ENCODE measurements at places on chromosomes 11 and 22.

GRCh38 chr11:61628662-61628970, 47.7 kb upstream of the SYT7 start:
- no peak for DNase-seq

- DNase-seq: no peak
These were observed 28.9 kb downstream of the CD6 start for GRCh38 chr11:61000426-61000825.

GRCh38 chr11:23569547-23569946, 709.3 kb upstream of the CCDC179 start:
- DNase-seq: no peak

DNA sequence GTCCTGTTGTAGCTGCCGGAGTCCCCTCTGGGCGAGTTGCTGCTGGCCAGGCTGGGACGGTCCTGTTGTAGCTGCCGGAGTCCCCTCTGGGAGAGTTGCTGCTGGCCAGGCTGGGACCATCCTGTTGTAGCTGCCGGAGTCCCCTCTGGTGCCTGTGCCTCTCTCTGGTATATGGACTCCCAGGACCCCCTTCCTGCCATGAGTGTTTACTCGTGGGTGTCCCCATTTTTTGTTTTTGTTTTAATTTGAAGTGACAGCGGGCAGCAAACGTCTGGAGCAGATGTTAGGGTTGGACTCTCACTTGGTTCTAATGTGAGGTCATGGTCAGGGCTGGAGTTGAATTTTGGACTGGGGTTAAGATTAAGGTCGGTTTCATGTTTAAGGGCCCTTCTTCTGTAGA, 14.2 kb downstream of the SHANK3 start:
- DNase-seq: no peak

DNA sequence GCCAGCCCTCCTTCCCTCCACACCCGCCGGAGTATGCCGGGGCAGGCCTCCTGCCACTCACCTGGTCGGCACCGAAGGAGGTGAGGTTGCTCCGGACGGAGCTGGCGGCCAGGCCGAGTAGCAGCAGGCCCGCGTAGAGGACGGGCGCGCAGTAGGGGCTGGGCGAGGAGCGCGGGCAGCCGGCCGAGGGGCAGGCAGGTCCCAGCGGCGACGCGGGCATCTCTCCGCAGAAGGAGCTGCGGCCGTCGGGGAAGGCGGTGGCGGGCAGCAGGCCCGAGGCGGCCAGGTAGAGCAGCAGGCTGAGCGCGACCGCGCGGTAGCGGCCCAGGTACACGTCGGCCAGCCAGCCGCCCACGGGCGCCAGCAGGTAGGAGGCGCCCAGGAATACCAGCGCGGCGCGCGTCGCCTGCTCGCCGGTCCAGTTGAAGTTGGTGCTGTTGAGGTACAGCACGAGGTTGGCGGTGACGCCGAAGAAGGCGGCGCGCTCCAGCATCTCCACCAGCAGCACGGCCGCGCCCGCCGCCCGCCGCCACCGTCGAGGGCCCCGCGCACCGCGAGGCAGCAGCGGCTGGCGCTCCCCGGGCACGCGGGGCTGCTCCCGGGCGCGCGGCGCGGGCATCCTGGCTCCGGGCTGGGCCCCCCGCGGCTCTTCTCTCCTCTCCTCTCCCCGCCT, 907 bp downstream of the SLC15A3 start:
- DNase-seq: no peak

GRCh38 chr11:63146581-63146980, 2.6 kb upstream of the SLC22A24 start:
- DNase-seq: no peak

DNA sequence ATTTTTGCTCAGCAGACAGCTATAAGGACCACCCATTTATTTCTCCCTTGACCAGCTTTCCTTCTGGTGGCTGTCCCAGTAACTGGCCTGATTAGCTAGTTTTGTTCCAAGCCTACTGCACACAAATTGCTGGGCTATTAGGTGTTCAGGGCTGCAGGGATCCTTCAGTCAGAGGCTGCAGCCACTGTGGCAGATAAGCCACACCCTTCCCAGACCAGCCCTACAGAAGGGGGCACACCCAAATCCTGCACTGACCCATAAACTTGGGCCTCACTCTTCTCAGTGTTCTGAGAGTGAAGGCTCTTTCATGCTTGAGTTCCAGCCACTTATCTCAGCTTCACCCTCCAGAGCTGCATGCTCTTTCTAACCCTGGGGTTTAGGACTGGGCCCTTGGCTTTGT, 200.0 kb downstream of the AASDHPPT start:
- no peak for DNase-seq

GRCh38 chr11:3215346-3216026, 3.1 kb downstream of the MRGPRG start:
- DNase-seq: no peak

DNA sequence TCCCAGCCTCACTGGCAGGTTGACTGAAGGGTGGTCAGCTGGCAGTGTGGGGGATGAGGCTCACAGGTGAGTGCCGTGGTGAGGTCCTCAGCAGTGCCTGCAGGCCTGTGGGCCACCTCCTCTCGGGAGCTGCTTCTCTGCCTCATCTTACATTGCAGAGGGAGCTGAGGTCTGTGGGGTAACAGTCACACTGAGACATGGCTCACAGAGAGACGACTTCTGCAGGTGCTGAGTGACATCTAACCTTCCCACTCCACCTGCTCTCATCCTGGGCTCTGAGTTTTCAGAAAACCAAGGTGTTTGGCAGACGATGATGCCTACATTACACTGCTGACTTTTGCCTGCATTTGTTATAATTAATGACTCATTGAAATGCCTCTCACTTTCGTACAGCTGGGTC, 8.8 kb upstream of the SLC5A1 start:
- DNase-seq: no peak

DNA sequence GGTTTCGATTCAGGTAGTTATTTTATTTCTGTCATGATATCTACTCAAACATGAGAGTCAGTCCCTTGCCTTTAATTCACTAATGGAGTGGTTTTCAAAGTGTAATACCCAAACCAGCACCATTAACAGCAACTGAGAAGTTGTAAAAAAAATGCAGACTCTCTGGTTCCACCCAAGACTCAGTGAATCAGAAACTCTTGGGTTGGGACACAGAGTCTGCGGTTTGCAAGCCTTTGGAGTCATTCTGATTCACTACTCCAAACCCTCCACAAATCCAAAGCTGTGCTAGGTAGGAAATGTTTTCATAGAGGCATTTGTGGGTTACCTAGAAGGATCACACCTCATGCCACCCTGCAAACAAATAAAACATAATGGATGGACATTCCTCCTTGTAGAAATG, 340.1 kb downstream of the NTM start:
- no peak for DNase-seq

GRCh38 chr22:49693848-49694247, 133.8 kb downstream of the BRD1 start:
- no peak for DNase-seq

DNA sequence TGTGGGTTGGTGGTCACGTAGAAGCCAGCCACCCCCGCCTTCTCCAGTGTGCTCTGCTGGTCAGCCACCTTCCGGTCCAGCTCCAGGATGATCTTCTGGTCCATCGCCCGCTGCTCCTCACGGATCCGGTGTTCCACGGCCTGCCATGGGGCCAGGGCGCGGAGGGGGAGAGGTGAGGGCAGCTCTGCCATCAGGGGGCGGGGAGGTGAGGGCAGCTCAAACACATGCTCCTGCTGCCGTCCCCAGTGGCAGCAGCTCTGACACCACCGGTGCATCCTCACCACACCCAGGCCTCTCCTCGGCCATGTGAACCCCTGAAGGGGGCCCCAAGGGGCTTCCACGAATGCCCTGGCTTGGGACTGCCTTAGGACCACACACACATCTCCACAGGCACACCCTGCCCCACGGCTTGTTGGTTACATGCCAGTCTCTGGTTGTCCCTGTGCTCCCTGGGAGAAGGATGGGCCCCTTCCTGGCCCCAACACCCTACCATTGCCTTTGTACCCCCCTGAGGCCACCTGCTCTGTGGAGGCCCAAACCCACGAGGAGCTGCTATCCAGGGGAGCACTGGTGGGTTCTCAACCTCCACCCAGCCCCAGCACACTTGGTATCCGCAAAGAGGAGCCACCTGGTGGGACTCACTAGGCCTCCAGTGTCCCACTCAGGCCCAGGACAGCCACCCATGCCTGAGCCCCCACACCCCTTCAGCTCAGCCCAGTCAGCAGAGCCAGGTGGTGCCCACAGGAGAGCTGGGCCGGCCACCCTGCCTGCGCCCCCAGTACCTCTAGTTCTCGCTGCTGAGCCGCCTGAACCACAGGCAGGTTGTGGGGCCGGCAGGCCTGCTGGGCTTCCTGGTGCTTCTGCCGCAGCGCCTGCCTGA, 4.3 kb downstream of the DGCR6L start:
- no peak for DNase-seq

DNA sequence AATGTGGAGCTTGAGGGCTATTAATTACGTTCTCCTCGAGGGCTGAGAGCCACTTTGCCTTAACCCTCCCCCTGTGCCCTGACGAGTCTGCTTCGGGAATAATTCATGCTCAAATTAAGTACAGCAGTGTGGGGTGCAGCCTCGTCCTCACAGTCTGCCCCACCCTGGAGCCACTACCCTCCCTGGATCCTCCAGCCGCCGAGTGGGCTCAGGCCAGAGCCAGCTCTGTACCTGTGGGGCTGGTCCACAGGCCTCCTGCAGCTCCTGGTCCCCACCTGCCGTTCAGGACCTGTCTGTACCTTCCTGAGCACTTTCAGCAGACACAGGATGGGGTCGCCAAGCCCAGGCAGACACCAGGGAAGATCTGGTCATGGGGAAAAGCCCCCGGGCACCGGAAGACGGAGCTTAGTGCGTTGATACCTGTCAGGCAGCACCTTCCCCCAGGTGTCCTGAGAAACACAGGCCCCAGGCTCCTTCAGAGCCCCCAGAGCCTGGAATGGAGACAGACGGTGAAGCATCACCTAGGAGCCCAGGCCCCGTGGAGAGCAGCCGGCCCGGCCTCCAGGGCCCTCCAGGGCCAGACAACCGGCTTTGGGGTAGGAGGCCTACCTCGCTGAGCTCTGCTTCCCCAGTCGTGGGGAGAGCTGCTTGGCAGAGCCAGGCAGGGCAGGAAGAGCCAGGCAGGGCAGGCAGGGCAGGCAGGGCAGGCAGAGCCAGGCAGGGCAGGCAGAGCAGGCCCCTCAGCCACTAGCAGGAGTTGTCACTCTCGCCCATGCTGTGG, 9.7 kb downstream of the TSPAN32 start:
- DNase-seq: no peak

GRCh38 chr11:126485986-126486635, 130.6 kb downstream of the ST3GAL4 start:
- DNase-seq: no peak

DNA sequence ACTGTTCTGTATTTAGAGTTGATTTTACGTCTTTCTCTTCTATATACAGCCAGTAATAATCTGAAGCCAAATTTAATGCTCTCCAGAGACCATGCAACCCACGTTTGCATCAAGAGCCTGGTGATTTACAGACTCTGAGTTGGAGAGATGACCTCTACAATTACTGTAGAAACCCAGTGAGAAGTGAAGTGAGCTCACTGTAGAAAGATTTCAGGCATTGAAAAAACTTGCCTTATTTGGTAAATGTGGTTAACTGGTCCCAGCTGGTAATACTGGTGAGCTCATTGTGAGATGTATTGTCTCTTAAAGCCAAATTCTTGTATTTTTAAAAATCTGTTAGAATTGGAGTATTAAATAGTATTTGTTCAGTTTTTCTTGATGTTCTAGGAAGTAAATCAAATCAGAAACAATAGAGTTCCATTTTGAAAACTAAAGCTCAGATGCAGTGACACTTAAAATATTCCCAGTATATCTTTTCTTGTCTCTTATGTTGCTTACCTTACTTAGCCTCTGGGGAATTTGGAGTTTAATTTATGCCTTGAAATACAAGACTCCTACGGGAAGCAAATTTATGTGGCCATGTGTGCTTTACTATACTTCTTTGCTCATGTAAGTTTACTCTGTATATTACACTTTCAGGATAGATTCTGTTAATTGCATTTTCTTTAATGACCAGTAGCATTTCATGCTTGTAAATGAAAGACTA, 189.9 kb downstream of the ARHGAP42 start:
- no peak for DNase-seq

GRCh38 chr22:40499209-40499623, 128.8 kb downstream of the SGSM3 start:
- no peak for DNase-seq

GRCh38 chr22:50606165-50606945, 5.8 kb downstream of the MAPK8IP2 start:
- DNase-seq: no peak

- no peak for DNase-seq
These were observed 10.5 kb downstream of the AASDHPPT start for GRCh38 chr11:106087815-106088435.

GRCh38 chr11:1829039-1829820, 5.6 kb upstream of the SYT8 start:
- no peak for DNase-seq

DNA sequence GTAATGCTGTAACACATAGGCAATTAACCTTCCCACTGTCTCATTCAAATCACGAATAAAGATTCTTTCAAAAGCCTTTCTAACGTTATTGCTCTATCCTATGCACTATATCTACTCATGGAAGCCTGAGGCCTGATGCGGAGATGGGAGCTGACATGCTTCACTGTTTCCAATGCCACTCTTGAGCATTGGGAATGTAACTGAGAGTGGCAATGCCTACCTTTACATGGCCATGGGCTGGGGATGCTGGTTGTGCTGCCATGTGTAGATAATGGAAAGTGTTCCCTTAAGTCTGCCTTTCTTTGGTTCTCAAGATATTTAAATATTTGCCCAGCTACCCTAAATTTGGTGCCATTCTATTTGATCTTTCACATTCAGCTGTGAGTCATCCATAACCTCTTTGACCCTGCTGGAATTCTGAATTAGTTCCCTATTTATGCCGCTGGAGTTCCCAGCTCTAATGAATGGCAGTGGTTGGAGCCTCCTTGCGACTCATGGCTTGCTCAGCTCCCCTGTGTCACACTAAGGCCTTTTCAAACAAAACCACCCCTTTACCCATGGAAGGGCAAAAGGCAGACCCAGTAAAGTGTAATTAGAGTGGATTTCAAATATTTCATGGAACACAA, 21.4 kb upstream of the DKK3 start:
- no peak for DNase-seq

DNA sequence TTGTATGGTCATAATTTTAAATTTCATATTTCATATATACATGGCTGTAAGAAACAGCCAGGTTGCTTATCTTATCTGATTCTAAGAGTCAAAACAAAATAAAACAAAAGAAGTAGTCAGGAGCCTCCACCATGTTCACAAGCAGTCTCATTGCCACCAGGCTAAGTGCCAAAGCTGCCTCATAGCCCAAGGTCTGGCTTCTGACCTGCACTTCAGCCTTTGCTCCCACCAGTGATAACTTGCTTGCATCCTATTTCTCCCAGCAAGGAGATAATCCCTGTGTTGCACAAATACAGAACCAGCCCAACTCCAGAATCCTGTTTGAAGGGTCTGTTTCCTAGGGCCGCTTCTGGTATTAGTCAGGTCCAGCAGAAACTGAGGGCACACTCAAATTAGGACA, 53.9 kb upstream of the TSKU start:
- no peak for DNase-seq

GRCh38 chr22:35728639-35729308, 11.1 kb downstream of the APOL5 start:
- no peak for DNase-seq

DNA sequence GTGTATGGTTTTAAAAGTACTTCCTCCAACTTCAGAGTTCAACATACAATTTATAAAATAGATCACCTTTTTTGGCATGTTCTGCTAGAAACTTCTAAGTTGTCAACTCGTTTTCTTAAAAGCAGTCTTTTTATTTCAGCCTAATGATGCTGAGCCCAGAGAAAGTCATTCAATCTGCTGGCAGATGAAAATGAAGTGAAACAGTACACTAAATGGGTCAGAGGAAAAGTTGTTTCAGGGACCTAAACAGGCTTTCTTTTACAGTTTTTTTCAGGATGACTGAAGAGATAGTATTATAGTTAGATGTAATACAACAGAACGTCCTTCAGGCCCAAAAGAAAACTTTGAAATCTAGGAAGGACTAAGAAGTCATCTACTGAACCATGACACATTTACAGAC, 842.7 kb upstream of the CCDC90B start:
- DNase-seq: no peak
